ENCODE measurements at places on chromosomes 5 and 9.

DNA sequence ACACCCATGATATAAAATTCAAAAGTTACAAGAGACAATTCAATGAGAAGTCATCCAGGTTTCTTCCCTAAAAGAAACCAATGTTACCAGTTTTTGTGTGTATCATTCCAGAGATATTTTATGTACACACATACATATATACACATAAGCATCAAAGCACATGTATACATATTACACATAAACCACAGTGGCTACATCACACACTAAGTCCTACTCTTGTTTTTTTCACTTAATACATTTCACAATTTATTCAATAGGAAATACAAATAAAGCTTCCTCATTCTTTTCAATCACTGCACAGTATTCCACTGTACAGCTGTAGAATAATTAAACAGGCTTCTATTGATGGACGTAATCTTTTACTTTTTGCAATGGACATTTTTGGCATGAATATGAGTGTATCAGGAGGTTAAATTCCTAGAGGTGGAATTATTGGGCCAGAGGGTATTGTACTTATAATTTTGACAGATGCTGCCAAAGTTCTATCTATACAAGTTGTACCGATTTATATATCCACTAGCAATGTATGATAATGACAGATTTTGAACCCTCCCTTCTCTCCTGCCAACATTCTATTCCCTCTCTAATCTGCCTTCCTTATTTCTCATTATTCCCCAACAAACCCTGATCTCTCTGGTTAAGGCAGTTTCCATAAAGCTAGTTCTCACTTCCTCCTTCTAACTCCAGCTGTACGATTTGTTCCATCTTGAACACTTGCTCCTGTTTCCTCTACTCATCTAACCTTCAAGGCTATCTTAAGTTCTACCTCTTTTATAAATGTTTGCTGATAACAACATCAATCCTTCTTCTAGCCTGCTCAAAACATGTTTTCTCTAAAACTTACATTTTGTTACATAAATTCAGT lies 35.2 kb downstream of the MRPS27 start:
- no peak for DNase-seq

- no peak for DNase-seq
Observed at GRCh38 chr9:131113655-131114054, 11.7 kb upstream of the NUP214 start.

GRCh38 chr9:128689820-128690683 lies 1.0 kb downstream of the SET start:
- peak; percentile 54 for DNase-seq

GRCh38 chr9:34989946-34990635 lies 546 bp downstream of the DNAJB5 start:
- DNase-seq, result peak; percentile 62

GRCh38 chr5:92505925-92506324 lies 1075.1 kb downstream of the NR2F1-AS1 start:
- DNase-seq, result no peak

DNA sequence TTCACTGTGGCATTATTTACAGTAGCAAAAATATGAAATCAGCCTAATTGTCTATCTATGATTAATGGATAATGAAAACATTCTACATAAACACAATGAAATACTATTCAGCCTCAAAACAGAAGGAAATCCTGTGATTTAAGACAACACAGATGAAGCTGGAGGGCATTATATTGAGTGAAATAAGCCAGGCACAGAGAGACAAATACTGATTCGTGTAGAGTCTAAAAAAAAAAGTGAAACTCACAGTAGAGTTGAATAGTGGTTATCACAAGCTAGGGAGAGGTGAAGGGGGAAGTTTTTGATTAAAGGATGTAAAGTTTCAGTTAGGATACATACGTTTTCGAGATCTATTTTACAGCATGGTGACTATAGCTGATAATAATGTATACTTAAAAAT lies 122.2 kb downstream of the ADAMTS6 start:
- DNase-seq, result no peak

GRCh38 chr5:38753141-38753540 lies 92.7 kb upstream of the OSMR start:
- DNase-seq, result no peak

DNA sequence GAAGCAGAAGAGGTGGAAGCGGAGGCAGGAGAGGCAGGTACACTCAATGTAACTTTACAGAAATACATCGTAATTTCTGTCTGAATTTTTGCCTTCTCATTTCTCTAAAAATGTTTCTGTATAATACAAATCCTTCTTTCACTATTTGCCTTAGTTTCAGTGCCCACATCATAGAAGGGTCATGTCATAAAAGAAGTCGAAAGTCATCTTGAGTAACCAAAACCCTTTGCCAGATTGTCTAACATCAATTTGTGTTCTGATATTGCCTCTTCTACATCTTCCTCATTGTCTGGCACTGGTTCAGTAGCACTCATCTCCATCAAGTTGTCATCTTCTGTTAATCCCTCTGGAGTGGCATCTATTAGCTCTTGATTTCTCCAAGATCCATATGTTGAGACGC lies 6.2 kb upstream of the CYFIP2 start:
- no peak for DNase-seq

- peak; percentile 86 for DNase-seq
Observed at GRCh38 chr5:114726131-114726530, 364.3 kb downstream of the KCNN2 start.

DNA sequence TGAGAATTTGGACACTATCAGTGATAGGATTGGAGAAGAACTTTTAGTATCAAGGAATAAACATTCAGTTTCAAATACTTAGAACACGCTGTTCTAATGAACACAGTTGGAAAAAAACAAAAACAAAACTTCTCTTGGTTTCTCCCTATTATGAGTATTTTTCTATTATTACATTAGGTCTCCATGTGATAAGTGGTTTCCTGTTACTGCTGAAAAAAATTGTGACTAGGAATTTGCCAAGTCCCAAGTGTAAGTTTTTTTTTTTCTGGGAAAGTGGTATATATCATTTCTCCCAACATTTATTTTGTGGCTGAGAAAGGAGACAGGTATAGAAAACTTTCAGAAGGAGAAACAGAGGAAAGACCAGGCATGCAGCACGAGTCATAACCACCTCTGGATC lies 41.1 kb downstream of the PCSK1 start:
- DNase-seq, result no peak

DNA sequence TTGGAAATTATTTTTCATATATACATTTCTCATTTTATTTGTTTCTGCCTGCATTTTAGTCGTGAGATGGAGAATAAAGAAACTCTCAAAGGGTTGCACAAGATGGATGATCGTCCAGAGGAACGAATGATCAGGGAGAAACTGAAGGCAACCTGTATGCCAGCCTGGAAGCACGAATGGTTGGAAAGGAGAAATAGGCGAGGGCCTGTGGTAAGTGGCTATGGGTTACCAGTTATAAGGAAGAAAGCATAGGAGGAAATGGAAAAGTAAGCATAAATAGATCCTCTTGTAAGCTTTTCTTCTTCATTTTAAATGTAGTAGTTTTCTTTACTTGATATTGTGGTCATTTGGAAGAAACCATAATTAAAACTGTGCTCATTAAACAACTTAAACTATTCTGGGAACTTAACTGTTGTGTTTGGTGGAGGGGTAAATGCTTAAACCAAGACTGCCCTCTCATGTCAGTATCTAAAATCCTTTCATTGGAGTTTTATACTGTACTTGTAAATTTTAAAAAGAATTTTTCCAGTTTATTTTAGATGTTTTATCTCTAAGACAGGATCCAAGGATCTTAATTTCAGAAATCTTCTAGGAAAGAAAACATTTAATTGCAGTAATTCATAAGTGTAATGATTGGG lies 41.3 kb downstream of the MAP3K1 start:
- DNase-seq, result no peak

DNA sequence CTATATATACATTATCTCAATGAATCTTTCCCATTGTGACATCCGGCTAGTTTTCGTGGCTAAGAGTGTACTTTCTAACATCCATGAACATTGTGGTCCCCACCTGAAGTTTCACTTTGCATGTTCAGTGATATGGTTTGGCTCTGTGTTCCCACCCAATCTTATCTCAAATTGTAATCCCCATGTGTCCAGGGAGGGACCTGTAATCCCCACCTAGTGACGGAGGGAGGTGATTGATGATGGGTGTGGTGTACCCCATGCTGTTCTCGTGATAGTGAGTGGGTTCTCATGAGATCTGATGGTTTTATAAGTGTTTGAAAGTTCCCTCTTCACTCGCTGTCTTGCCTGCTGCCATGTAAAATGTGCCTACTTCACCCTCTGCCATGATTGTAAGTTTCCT lies 28.1 kb downstream of the MRPL22 start:
- no peak for DNase-seq

- no peak for DNase-seq
Observed at GRCh38 chr5:58076483-58077257, 383.2 kb downstream of the PLK2 start.

DNA sequence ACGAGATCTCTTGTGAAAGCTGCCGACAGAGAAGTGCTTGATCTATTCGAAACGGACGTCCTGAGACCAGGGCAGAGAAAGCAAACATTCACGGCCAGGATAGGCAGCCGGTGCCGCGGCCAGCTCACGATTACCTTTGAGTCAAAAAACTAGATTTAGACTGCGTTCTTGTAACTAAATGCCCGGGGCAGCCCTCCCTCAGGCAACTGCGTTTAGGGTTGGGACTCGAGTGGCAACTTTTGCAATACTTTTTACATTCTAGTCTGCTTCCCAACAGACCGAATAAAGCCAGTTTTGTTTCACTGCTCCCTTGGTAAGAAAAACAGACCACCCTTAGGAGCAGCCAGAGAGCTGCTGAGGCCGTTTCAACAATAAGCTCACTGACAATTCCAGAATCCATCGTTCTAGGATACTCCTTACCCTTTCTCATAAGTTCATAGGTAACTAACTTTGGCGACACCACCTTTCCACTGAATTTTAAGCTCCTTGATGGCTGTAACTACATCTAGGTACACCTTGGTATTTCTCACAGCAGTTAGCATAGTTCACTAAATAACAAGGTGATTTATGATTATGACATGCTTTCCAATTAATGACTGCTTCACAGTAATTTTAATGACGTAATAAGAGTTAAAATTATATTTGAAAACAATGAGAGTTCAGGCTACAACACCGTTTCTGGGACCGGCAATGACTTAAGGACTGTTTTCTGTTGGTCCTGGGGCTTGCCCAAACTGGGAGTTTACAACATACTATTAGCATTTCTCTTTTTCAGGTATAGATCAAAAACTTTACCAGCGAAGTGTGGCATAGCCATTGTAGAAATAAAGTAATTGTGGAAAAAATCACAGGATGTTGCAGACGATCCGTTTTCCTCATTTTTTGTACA lies 899 bp upstream of the RAPGEF6 start:
- DNase-seq, result no peak

DNA sequence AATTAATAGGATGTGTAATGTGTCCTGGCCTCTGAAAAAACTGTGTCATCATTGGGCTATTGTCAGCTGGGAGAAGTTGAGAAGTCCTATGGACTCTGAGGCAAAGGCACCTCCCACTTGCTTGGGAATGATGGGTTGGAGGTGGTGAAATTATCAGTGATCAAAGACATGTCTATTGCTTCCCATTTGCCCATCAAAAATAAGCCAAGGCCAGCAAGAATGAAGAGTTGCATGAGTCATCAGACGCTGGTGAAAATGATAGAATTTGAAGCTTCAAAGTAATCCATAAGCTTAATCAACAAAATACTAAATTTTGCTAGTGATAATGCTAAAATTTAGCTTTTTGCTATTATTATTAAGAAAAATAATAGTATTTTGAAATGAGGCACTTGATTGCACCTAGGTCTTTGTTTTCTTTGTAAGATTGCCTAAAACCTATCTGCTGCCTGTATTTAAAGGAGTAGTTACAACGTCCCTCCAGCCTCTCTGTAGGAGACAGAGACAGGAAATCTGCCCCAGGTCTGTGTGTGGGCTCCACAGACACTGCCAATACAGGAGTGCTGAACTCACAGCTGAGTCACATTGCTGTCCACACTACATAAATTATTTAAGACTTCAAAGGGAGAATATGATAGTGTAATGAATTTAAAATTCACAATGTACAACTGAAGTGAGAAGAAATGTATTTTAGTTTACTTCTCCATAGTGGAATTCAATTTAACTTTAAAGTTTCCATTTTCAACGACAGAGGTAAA lies 48.4 kb upstream of the APC start:
- DNase-seq, result peak; percentile 48

GRCh38 chr9:137087409-137087925 lies 682 bp downstream of the MAN1B1 start:
- DNase-seq, result no peak

DNA sequence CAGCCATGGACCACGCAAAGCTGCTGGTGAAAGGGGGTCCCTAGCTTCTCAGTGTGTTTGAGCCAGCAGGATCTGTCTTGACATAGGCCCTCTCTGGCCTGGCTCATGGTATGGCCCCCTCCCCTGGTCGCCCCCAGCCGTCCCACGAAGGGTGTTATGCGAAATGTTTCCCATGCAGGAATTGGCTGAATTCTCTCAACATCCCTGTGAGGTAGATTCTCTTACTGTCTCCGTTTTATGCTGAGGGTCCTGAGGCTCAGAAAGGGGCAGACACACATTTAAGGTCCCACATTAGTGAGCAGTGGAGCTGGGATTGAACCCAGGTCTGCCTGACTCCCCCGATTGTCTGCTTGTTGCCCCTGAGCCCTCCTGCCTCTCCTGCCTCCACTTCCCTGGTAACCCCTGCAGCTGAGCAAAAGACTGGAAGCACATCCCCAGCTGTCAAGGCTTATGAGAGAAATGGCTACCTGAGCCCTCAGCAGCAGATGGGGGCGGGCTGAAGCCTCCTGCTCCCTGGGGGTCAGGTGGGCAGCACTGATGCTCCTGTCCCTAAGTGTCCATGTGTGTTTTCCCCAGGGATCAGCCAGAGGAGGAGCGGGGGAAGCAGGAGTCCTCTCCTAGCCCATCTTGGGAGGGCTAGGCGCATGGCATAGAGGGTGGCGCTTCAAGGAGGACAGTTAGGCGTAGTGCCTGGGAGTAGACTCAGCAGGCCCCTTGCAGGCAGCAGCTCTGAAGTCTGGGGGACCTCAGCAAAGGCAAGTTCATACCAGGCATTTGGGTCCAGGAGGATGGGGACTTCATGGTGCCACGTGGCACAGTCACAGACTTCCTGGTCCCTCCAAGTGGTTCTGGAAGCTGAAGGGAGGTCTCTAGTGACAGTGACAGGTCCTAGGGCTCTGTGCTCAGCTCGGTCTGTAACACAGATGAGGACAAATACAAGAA lies 49.0 kb upstream of the GARNL3 start:
- no peak for DNase-seq

DNA sequence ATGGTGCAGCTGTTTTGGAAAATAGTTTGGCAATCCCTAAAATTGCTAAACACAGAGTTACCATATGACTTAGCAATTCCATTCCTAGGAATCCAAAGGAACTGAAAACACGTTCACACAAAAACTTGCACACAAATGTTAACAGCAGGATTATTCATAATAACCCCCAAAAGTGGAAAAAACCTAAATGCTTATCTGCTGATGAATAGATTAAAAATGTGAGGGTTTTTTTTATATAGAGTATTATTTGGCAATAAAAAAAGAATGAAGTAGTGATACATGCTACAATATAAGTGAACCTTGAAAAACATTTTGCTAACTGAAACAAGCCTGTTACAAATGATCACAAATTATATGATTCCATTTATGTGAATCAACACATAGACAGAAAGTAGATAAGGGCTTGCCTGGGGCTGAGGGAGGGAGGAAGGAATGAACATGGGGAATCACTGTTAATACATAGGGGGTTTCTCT lies 45.1 kb upstream of the TRIO start:
- DNase-seq, result peak; percentile 90
